ENCODE measurements at places on chromosomes 6 and 20.
A peak's percentile ranks its signal among the peaks of the same experiment; 100 is the strongest.

DNA sequence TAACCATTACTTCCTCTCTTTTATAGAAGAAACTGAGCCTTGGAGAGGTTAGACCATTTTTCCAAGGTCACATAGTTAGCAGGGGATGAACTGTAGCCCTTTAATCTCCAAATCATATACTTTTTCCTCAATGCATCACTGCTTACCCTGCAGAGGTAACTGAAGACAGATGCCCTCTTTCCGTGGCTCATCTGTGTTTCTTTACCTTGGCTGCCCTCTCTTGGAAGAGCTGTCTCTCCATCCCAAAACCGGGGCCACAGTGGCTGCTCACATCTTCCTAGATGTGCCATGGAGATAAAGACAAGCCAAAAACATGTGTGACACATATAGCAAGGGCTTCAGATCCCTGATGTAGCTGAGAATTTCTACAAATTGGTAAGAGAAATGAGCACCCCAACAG lies 581 bp upstream of the ALDH8A1 start:
- no peak for DNase-seq

GRCh38 chr6:149646599-149646998 lies 1.9 kb downstream of the KATNA1 start:
- no peak for DNase-seq

DNA sequence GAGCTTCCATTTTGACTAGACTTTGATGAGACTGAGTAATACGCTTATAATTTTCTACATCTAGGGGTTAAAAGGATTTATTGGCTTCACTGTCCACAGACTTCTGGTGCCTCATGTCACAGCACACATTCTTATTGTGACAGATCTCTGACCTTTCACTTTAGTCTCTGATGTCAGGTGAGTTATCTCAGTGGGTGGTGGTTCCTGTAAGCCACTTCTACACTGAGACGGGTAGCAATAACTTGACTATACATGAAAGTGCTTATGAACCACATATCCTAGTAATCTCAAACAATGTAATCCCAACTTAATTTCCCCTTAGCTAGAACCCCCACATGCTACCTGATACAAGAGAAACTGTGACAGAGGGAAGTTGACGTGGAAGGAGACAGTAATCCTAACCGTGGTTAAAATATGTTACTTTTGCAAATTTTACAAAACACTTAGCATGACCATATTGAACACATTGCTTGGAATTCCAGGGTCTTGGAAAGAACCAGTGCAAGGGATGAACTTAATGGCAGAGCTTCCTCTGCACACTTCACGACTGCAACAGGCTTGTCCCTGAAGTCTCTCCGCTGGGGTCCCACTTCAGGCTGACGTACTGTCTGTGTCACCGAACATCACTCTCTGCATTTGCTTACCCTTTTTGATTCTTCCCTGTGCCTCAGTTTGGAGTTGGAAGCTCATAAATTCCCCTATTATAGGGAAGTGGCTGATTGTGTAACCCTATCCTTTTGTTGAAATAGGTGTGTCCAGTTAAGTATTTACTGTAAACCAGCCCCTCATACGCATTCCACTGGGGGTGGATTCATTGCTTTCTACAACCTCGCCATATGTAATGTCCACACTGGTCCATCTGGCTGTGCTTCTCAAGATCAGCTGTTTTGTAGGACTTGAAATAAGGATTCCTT lies 6.4 kb upstream of the TRIM40 start:
- DNase-seq = no peak

DNA sequence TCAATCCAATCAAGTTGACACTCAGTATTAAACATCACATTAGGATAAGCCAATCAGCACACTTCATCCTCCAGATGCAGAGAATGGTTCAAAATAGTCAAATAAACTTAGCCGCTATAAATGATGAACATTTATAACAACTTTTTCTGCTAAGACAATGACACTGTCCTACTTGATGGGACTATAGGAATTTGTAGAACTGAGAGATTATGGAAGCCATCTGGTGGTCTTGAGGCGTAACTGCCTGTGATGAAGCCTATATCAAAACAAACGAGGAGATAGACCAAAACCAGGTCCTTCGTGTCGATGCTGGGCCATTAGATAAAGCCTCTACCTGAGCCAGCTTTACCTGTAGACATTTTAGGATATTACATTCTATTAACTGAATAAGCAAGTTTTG lies 631.1 kb downstream of the COL12A1 start:
- DNase-seq = no peak

DNA sequence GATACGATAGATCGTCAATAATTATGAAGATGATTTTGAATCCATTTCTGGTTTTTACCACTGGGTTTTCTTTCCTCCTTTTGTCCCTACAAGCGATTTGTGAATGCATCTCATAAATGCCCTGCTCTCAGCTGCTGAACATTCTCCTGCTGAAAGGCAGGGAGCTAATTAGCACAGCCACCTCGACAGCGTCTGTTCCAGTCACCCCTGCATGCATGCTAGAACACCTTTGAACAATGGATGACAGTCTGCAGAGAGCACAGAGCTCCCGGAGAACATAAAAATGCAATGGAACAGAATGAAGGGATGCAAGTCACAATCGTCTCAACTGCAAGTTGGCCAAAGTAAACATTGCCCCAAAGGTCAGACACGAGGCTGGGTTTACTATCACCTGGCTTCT lies 105.8 kb downstream of the SLC35B3 start:
- no peak for DNase-seq

GRCh38 chr20:9815632-9816031 lies 23.2 kb downstream of the PAK5 start:
- DNase-seq = no peak

- DNase-seq = no peak
Observed at GRCh38 chr6:7169296-7169721, 61.5 kb downstream of the RREB1 start.

GRCh38 chr6:7691675-7692452 lies 34.0 kb upstream of the BMP6 start:
- DNase-seq = no peak

DNA sequence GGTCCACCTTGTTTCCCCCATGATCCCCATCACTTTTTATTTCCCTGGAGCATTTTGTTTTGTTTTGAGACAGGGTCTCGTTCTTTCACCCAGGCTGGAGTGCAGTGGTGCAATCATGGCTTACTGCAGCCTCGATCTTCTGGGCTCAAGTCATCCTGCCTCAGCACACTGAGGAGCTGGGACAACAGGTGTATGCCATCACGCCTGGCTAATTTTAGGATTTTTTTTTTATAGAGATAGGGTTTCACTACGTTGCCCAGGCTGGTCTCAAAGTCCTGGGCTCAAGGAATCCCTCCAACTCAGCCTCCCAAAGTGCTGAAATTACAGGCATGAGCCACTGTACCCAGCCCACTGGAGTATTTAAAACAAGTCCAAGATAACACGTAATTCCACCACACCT lies 179.9 kb downstream of the PREX1 start:
- no peak for DNase-seq

DNA sequence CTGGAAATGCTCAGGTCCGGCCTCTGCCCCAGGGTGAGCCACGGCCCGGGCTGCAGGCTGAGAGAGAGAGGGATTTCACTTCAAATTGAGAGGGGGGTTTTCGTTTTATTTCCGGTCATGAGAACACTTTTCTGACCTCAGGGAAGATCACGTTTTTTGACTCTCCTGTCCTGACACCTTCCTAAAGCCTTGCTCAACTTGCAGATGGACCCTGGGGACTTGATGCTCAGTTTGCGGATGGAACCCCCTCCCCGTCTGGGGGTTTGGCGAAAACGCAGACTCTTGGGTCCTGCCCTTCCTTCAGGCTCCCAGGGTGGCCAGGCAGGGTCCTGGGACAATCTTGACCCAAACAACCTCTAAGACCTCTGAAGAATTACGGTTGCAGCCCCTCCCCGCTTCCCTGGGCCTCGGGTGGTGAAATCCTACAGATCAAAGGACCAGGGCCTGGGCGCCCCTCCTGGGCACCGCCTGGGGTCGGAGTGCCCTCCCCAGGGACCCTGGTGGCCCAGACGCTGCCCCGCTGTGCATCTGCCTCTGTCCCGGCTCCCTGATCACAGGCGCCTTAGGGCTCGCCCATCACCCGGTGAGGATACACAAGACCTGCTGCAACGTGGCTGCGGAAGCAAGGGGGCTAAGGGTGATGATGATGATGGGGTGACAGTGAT lies 148.2 kb downstream of the ERMARD start:
- no peak for DNase-seq

- no peak for DNase-seq
Observed at GRCh38 chr6:13038315-13038714, 290.0 kb downstream of the TBC1D7 start.

DNA sequence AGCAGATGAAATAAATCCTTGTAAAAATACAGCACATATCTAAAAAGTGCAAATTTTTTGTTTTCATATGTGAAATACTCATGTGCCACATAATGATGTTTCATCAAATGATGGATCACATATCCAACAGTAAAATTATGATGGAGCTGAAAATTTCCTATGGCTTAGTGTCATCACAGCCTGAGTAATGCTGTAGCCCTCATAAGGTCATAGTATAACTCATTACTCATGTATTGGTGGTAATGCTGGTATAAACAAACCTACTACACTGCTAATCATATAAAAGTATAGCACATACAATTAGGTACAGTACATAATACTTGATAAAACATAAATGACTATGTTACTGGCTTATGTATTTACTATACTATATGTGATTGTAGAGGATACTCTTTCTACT lies 12.9 kb downstream of the TSPYL1 start:
- no peak for DNase-seq

DNA sequence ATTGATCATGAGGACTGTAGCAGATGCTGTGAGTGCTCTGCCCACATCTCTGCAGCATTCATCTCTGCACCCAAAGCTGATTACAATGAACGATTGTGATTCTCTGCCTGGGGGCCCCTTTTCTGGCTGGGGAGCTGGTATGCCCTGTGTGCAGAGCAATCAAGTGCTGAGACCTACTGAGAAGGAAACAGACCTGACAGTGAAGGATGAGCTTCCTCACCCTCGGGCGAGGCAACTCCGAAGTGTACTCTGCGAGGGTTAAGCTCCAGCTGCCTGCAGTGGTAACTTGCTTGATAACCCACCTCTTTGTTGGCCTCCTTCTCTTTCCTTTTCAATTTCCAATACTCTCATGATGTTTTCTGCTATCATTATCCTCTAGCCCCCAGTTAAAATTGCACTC lies 289.7 kb upstream of the RNF24 start:
- no peak for DNase-seq

DNA sequence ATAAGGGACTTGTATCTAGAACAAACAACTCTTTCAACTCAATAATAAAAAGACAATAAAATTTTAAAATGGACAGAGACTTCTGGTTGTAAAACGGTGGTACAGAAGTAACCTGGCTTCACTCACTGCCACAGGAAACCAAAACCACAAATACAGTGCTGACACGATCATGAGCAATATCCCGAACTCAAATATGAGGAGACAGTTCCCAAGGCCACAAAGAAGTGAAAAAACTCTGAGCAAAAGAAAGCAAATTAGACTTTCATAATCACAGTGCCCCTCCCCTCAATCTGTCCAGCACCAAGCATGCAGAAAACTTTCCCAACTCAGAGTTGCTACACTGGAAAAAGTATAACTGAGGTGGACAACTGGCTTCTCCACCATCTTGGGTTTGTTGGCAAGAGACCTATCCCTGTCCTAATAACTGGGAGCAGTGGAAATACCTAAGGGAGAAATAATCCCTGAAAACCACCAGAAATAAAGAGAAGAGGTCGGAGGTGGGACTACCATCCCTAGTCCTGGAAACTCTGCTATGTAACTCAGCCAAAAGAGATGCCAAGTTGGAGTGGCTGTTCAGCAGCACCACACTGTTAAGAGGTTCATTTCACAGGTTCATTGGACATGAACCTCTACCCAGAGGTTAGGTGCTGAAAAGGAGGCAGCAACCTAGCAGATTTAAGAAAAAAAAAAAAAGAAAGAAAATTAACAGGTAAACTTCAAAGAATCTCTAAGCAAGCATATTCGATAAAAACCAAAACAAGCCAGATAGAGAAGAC lies 55.5 kb downstream of the REV3L start:
- no peak for DNase-seq

GRCh38 chr6:107348224-107348623 lies 111.1 kb downstream of the PDSS2 start:
- no peak for DNase-seq

- DNase-seq = no peak
Observed at GRCh38 chr6:168092541-168092940, 13.5 kb upstream of the FRMD1 start.

GRCh38 chr6:20472748-20473147 lies 61.5 kb upstream of the CDKAL1 start:
- no peak for DNase-seq

GRCh38 chr20:63754008-63754407 lies 14.4 kb downstream of the SLC2A4RG start:
- no peak for DNase-seq

- no peak for DNase-seq
Observed at GRCh38 chr6:144153260-144153659, 2.9 kb downstream of the STX11 start.

GRCh38 chr20:35369804-35370203 lies 42.0 kb downstream of the UQCC1 start:
- DNase-seq = no peak

DNA sequence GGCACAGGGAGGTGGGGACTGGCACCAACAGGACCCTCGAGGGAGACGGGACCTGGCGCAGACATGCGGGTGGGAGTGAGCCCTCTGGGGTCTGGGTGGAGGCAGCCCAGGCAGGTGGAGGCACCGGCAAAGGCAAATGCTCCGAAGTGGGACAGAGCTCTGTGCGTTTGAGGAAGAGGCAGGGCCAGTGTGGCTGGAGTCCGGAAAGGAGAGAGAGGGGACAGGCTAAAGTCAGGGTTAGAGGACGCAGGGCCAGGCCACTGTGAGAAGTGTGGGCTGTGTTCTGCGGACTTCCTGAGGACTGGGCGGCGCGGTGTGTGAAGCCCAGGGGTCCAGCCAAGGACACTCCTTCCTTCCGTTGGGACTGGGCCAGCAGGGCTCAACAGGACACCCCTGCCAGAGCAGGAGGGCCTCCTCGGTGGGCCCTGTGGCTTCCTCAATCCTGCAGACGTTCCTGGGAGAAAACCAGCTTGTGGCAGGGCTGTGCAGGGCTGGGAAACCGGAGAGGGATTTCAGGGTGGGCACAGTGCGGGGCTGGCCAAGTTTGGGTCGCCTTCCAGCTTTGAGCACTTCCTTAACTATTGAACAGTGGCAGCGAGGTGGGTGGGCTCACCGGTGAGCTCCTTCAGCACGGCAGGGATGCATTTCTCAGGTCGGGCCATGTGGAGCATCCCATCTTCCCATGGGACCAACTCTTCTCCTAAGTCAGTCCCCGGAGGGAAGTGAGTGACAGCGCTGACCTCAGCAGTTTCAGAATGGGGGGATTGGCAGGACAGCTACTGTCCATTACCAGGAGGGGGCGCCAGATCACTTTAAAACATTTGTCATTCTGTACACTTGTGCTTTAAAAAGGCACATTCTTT lies 22.5 kb downstream of the MOCS3 start:
- peak; percentile 62 for DNase-seq

GRCh38 chr20:63344616-63345327 lies 16.4 kb downstream of the CHRNA4 start:
- no peak for DNase-seq

DNA sequence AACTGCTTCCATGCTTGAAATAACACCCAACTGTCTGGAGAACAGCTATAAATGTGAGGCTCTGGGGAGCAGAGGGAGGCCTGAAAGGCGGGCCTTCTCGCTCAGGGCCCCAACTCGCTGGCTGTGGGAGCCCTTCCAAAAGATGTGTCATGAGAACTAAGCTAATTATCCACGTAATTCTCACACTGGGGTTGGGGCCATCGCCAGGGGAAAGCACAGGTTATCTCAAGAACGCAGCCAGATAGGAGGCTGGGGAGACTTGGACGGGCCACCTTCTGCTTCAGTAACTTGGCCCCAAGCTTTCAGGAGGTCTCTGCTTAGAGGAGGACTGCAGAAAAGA lies 1.6 kb downstream of the PXDC1 start:
- no peak for DNase-seq
